ENCODE measurements at places on chromosomes 2 and 18.

DNA sequence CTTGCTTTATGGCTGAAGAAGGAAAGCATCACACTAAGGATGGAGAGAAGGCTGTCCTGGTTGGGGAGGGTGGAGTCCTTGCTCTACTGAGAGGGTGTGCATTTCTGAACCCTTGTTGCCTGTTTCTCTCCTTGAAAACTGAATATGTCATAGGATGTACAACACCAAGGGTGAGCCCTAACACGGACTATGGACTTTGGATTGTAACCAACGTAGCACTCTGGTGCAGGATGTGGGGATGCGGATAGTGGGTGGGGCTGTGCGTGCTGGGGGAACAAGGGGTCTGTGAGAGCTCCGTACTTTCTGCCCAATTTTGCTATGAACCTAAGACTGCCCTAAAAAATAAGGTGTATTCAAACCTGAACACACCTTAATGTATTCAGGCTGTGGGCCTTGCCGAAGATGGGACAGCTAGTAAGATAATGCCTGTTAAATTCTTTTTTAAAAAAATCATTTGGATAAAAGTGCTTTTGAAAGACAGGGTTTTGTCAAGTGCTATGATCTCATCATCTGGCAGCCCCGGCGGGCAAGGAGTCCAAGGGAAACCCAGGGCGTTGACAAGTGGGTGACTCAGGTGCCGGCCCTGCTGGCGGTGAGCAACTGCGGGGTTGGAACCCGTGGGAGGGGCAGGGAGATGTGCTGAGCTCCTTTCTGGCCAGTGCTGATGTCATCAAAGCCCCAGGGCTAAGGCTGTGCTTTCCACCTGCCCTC is 54.0 kb downstream of the GATA6 start:
- no peak for DNase-seq

- DNase-seq = no peak
Observed at GRCh38 chr18:50724751-50725151, 95.1 kb downstream of the MRO start.

DNA sequence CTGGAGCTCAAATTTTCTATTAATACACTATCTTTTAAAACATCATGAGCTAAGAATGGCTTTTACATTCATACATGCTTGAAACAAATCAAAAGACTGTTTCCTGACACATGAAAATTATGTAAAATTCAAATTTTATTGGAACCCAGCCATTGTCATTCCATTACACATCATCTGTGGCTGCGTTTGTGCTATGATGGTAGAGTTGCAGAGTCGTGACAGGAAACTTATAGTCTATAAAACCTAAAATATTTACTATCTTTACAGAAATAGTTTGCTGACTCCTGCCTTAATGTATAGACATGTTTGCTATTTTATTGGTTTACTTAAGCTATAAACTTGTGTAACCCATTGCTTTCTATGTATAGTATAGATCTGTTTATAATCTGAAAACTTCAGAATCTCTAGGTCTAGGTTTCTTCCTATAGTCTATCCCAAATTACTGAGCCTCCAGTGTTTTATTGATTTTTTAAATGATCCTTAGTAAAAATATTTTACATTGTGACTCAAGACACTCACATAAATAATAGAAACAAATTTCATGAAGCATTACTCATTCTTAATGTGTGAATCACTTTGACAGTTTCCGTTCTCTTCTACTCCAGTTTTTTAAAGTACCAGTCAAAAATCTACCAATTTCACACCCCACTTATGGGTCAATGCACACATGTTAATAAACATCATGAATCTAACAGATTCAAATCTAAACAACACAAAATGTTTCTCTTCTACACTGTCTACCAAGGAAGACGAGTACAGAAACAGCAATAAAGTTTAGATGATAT is 26.4 kb upstream of the MRPL19 start:
- no peak for DNase-seq

DNA sequence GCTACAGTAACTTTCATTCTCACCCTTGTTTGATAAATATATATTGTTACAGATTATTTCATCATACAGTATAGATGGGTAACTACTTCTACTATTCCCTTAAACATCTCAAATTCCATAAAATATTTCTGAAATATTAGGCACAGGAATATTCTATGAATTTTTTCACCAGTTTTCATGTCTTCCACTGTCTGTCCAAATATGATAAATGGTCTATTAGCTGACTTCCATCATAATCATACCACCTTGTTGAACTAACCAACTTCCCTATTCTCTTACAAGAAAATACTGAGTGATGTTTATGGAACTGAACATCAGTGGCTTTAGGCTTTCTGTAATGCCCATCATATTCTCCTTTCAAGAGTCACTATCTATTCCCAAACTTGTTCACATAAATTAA is 82.4 kb downstream of the TRAPPC8 start:
- DNase-seq = no peak

DNA sequence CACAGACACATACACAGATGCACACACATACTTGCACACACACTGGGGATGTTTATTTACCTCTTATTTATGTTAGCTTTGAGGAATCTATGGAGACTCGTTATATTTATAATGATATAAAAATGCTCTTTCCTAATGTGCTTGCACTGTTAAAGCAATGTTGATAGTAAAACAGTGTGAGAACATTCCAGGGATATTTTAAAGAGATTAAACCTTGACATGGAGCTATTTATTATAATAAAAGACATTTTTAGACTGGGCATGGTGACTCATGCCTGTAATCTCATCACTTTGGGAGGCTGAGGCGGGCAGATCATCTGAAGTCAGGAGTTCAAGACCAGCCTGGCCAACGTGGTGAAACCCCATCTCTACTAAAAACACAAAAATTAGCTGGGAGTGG is 557.3 kb upstream of the ZNF804A start:
- DNase-seq = no peak

DNA sequence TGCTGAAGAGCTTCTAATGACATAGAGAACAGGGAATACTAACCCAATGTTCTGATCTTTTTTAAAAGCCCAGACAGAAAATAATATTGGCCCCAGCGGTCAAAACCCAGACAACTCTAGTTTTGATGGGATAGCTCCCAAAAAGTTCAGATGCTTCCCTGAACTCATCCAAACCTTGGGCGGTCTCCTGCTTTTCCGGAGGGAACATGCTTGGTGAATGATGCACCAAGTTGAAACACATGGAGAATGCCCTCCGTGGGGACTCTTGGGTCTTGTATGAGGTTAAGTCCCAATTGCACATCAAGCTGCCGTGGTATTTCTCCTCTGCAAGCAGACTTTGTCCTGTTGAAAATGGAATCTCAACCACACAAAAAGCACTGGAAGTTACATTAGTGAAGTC is 120.7 kb upstream of the CTAGE1 start:
- no peak for DNase-seq

GRCh38 chr2:103165836-103166235 is 404.0 kb downstream of the TMEM182 start:
- no peak for DNase-seq

- no peak for DNase-seq
Observed at GRCh38 chr2:28035163-28035690, 144.7 kb downstream of the BABAM2 start.
